ENCODE measurements at places on chromosomes 7 and 10.
A peak's percentile ranks its signal among the peaks of the same experiment; 100 is the strongest.

- no peak for DNase-seq
Measured at GRCh38 chr10:77361831-77362230, 275.8 kb downstream of the KCNMA1 start.

DNA sequence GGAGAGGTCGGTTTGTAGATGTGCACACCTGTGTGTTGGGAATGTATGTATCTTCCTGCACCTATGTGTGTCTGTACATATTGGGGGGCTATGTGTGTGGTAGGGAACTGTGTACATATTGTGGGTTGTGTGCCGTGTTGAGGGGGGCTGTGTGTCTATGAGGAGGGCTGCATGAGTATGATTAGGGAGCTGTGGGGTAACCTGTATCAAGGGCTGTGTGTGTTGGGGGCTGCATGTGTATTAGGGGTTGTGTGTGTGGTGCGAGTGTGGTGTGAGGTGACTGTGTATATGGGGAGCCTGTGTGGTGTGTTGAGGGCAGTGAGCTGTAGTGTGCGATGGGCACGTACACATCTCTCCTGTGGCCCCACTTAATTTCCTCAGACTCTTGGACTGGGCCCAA is 22.2 kb upstream of the PAX2 start:
- no peak for DNase-seq

DNA sequence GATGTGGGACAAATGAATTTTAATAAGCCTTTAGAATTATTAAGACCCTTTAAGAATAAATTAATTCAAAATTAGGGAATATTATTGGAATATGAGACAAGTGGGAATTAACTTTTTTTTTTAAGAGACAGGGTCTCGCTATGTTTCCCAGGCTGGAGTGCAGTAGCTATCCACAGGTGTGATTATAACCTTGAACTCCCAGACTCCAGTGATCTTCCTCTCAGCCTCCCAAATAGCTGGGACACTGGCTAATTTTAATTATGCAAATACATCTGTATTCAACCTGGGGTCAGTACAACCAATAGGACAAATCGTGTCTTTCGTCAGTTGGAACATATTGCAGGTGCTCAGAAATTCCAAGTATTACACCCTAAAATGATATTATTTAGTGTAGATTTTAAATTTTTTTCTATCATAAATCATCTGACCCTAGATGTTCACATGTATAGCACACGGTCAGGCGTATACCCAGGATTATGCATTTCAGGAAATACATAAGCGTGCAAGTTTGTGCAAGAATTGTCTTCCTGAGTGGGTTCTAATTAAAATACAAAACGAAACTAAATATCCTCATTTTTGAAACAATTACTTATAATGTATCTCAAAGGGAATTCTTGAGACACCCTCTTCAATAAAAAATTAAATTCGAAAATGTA is 1.2 kb downstream of the NT5C3A start:
- no peak for DNase-seq

DNA sequence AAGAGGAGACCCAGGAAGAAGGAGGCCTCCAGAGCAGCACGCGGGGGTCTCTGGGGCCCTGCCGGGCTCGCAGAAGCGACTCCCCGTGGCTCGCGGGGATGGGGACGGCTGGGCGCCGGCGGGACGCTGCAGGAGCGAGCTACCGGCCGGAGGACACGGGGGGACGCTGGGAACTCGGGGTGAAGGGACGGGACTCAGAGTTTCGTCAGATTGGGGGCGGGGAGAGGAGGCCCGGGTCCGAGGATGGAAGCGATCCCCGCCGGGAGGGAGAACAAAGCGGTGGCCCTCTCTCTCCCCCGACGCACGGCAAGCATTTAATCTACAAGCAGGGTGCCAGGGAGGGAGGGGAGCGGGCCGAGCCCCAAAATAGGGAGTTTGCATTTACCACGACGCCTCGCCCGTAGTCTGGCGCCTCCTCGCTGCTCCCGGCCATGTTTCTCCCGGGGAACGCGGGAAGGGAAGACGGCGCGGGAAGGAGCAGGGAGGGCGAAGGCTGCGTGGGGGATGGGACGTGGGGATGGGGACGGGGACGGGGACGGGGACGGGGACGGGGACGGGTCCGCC is at the start of gene PRTFDC1:
PRTFDC1 (minus strand) TSS at position 464 of the 564 bp plus-strand sequence; CDS start at position 433, 31 bp downstream.
- no peak for DNase-seq

DNA sequence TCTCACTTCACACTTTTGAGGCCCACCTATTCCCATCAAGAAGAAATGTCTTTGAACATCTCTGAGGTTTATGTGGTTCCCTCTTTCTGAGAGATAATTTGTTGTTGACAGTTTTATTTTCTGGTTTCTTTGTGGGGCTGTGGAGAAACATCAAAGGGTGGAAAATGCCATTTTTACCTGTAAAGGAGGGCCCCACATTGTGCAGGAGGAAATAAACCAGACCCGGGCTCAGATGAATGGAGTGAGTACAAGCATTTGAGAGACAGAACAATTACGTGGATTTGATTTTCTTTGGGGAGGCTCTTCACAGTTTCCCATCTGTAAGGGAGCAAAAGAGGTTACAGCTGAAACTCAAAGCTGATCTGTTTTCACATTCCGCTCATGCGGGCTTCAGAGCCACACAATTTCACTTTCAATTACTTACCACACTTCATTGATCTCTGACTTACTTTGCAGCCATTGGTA is 29.8 kb downstream of the ITPRIP start:
- DNase-seq = no peak

DNA sequence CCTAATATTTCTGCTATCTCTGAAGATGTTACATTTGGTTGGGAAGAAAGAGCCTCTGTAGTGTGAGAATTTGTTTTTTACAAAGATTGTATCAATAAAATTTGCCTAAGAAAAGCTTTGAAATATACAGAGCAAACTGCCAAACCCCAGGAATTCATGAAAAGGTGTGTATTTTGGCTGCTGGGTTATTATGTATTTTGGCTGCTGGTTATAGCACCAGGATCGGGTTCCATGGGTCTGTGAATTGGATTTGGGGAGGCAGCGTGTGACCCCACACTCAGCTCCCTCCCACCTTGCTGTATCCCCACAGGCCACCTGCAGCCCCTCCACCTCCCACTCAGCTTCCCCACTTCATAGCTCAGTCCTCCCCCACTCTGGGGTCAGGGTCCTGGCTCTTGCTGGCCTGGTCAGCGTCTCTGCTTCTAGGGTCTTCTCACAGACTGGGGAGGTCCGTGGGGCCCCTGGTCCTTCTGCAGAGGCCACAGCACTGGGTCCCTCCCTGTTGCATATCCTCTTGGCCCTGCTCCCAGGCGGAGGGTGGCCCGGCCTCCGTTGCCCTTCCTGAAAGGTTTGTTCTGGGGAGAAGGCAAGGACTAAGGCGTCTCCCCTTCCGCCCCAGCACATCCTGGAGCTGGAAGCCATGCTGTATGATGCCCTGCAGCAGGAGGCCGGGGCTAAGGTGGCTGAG is 24.0 kb upstream of the DPYSL4 start:
- no peak for DNase-seq

DNA sequence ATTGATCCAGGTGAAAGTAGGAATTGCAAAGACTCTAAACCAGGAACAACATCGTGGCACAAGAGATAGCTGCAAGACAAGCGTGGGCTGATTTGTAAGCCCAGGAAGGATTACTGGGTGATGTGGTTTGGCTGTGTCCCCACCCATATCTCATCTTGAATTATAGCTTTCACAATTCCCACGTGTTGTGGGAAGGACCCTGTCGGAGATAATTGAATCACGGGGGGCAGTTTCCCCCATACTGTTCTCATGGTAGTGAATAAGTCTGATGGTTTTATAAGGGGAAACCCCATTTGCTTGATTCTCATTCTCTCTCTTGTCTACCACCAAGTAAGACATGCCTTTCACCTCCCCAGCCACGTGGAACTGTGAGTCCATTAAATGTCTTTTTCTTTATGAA is 59.5 kb downstream of the ST8SIA6 start:
- no peak for DNase-seq

DNA sequence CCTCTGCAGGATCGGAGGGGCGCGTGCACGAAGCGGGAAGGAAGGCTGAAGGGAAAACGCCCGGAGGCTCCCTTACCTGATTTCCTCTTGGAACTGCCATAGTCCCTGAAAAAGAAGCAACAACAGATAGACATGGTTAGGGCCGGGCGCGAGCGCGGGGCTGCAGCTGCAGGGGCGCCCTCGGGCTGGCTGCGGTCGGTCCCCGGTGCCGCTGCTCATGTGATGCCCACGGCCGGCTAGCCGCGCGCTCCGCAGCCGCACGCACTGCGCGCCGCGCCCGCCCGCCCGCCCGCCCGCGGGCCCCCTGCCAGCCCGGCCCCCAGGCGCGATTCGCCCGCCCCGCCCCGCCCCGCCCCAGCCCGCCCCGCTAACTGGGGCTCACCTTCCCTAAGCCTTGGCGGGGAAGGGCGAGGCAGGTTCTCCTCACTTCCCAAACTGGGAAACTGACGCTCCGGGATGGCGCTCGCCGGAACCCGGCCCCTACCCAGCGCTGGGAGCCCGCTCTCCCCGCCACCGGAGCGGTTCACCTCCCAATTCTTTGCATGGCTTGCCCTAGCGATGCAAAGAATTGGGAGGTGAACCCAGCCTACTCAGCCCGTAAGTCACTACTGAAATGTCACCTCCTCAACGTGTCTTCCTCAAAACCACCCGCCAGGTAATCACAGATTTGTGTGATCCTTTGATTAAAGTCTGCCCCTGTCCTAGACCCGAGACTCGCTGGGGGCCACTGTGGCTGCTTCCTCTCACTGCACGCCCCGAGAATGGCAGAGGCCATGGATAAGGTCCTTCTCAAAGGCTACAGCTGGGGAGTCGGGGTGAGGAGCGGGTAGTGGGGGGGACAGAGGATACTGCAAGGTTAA is 162.2 kb downstream of the SH3PXD2A start:
- no peak for DNase-seq

- DNase-seq = no peak
Measured at GRCh38 chr7:31663072-31663471, 23.9 kb upstream of the PPP1R17 start.

- DNase-seq = no peak
Measured at GRCh38 chr7:158263110-158263963, 324.3 kb downstream of the PTPRN2 start.

GRCh38 chr10:77244746-77245145 is 392.9 kb downstream of the KCNMA1 start:
- no peak for DNase-seq

- no peak for DNase-seq
Measured at GRCh38 chr10:34341473-34341872, 473.6 kb downstream of the PARD3 start.

GRCh38 chr10:85531706-85532105 is 834.9 kb downstream of the GRID1 start:
- no peak for DNase-seq

GRCh38 chr7:80463272-80463920 is 48.5 kb downstream of the GNAT3 start:
- no peak for DNase-seq

- peak; percentile 40 for DNase-seq
Measured at GRCh38 chr10:27742195-27743011, 3.2 kb downstream of the MKX start.

- DNase-seq = no peak
Measured at GRCh38 chr7:75889223-75889825, 10.5 kb downstream of the RHBDD2 start.

- no peak for DNase-seq
Measured at GRCh38 chr7:127705461-127705959, 53.5 kb downstream of the SND1 start.

DNA sequence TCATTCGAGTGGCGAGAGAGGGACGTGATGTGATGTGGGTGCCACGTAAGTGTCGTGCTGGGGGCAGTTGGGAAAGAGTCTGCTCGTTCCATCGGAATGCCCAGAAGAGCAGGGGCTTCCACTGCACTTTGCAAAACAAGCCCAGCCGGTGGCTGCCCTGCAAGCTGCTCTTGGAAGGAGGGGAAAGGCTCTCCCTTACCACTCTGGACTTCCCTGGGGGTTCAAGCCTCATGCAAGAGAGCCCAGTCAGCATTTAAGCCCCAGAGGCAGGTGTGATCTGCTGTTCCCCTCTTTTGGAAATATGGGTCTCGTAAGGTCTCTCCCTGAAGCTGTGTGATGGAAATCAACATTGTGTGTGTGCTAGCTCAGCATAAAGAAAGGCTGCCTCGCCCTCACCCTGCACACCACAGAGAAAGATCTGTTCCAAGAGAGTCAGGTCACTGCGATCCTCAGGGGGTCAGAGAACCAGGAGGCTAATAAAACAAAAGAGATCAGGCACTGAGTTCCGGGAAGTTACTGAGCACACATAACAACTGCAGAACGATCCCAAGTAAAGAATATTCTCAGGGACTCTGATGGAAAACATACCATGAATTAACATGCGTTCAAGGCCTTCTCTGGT is 212.5 kb downstream of the ADAM12 start:
- DNase-seq = no peak

- no peak for DNase-seq
Measured at GRCh38 chr7:47938574-47939165, 9.6 kb downstream of the PKD1L1 start.

- no peak for DNase-seq
Measured at GRCh38 chr7:66060796-66061195, 14.8 kb upstream of the ASL start.

- DNase-seq = no peak
Measured at GRCh38 chr10:124126983-124127385, 33.6 kb upstream of the CHST15 start.

GRCh38 chr7:112444505-112444904 is 5.8 kb upstream of the IFRD1 start:
- no peak for DNase-seq

DNA sequence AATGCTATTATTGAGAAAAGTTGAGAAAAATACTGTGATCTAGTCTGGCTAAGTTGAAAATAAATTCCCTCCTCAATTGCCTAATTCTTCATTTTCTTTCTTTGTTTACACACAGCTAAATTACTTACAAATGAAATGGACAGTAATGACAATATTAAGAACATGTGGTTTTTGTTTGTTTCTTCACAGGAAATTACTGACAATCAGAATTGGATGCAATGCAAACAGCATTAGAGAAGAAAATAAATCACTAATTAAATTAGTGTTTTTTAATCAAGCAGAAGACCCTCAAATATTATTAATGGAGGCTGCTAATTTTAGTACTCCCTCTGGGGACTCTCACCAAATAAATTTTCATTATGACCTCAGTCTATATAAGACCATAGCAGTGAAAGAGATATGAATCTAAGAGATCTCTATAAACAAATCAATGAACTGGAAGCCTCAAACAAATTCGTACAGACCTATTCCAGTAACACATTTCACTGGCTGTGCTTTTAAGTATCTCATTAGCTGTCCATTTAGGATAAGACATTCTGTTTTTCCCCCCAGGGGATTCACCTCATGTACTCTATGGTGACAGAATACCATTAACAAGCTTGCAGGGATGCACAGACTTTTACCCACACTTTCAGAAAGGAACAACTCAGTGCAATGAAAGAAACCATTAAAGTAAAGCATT is 202.0 kb upstream of the DGKB start:
- no peak for DNase-seq

DNA sequence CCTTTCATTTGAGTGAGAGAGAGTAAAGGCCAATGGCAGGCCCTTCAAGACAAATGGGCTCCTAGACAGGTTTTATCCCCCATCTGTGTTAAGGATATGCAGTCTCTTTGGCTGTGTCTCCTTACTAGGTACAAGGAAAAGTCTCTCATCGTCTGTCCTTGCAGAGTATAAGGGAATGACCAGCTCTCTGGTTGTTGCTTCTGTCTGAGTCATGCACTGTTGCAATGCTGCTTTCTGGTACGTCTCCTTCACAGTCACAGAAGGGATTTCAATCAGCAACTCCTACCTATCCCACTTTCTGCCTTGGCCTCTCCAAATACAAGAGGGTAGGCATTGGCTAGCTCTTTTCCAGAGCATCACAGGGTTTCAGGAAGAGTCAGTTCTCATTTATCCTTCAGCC is 48.1 kb downstream of the CTTNBP2 start:
- no peak for DNase-seq

GRCh38 chr7:37341033-37341630 is 107.5 kb downstream of the ELMO1 start:
- DNase-seq = no peak

- DNase-seq = no peak
Measured at GRCh38 chr7:124698964-124699363, 66.6 kb downstream of the GPR37 start.

Measured in NCI-H774 (cell line).